ENCODE measurements at places on chromosomes 16 and 17.

GRCh38 chr17:44360144-44360533, 3.5 kb downstream of the FAM171A2 start:
- DNase-seq: no peak

DNA sequence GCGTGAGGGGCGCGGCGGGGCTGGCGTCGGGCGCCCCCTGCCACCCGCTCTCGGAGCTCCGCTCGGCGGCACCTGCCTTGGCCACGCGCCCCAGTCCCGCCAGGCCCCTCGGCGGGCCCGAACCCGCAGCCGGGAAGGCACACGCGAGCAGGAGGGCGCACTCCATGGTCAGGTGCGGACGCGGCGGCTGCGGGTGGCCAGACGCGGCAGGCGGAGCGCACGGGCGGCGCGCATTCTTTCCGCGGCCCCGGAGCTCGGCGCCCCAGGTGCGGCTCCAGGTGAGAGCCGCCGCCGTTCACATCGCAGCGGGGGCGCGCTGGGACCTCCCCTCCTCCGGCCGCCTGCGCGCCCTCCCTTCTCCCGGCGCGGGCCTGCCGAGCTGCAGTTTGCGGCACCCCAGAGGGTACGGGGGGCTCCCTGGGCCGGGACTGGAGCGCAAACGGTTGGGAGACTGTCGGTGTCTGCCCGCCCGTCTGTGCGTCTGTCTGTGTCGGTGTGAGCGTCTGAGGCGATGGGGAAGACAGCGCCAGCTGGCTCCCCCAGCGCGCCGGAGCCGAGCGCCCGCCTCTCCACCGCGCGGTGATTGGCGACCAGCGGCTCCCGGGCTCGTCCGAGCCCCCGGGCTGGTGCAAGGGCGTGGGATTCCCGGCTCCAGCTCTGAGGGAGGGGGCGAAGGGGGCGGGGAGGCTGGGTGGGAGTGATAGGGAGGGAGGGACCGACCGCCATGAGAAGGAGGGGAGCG, at the start of gene ADAMTS18:
TSS of gene ADAMTS18 (minus strand) at position 505 of the 742 bp plus-strand sequence. CDS start at position 166, 339 bp downstream.
- DNase-seq: no peak

GRCh38 chr16:85994492-85995490, 95.8 kb downstream of the IRF8 start:
- no peak for DNase-seq

GRCh38 chr17:41812381-41813151, at the start of gene FKBP10:
Gene FKBP10, plus strand, starts transcription at chr17:41813004. Its CDS starts 31 bp downstream, at chr17:41813035.
- DNase-seq: peak; percentile 96

DNA sequence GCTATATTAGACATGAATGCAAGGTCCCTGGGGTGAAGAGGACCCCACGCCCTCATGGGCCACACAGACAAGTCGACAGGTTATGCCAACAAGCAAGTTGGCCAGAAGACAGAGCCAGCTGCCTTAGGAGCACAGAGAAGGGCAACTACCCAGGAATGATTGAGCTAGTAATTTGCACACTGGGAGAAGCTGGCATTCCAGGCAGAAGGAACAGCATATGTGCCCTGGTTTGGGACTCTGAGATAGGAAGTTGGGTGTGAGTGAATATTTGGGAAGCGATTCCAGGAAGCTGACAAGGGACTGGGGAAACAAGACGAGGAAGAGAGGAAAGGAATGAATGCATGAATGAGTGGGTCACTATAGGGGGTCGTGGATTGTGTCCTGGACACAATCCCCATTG, 203.7 kb upstream of the CDH5 start:
- DNase-seq: no peak

DNA sequence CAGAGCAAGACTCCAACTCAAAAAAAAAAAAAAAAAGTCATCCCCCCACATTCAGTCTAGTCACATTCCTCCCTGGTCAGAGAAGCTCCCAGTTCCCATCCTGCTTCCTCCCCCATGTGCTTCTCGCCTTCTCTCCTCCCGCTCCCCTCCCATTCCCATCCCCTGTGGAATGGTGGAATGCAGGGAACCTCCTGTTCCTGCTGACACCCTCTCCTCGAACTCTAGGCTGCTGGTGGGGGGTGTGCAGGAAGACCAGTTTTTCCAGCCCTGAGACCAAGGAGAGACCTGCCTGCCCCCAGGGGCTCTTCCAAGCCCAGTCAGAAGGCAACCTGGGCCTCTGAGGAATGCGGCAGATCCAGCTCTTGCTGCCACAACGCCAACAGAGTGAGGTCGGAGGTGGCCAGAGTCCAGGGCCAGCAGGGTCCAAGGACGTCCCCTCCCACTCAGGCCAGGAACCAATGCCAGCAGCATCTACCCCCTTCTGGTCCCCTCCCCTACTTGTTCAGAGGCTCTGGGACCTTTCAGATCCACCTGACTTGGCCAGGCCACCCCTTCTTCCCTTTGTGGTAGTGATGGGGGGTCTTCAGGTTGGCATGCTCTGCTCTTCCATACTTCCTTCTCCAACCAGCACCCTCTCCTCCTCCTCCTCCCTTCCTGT, 39.3 kb upstream of the TAC4 start:
- DNase-seq: no peak

DNA sequence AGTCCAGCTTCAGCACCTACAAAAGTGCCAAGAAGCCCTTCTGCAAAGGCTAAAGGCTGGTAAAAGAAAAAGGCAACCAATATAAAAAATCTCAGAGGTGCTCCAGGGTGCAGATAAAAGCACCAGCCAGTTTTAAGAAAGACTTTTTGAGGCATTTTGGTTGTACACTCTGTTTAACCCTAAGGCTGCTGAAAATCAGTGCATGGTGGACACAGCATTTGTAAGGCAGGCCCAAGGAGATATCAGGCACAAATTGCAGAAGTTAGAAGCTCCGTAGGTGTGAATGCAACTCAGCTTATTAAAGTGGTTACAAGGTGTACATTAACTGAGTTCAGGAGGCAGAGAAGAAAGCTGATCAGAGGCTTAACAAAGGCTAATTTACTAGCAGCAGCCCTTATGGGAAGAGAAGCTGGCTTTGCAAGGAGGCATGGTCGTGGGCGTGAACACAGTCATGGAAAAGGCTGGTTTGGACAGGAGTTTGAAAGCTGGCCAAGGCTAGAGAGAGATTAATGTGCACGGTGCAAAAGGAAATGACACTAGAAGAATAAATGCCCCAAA, 21.1 kb downstream of the ACSM1 start:
- peak; percentile 18 for DNase-seq

DNA sequence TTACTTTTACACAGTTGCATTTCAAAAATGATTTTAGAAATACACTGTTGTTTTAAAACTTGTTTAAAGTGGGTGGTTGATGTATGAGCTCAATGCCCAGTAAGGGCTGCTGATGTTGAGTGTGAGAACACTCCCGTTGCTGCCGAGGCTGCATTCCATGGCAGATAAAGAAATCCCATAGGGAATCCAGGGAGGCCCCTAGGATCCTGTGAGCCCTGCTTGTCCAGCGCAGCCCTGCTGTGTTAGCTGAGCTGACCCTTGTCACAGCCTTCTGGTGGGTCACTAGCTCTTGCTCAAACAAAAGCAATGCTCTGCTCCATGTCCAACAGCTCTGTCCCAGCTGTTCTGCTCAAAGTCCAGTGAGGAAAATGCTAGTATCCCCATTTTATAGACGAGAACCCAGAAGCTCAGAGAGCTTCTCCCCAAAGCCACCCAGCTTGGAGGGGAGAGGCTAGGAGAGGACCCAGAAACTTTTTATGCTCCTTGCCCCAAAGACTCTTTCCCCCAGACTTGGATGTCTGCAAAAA, 18.6 kb upstream of the COL1A1 start:
- no peak for DNase-seq

- DNase-seq: no peak
Measured at GRCh38 chr17:72514891-72515290, 394.1 kb downstream of the SOX9 start.

DNA sequence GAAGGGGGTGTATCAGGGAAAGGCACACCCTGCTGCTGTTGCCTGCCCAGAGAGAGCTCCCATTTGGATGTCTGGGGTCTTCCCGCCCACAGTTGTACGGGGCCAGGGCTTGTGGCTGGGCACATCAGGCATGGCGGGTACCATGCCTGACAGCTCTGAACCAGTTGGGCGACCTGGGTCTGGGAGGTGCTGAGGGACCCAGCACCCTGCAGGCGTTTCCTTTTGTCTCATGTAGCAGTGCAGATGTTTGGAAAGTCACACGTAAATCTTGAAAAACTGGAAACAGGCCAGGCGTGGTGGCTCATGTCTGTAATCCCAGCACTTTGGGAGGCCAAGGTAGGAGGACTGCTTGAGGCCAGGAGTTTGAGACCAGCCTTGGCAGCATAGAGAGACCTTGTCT, 8.4 kb upstream of the JPT2 start:
- DNase-seq: no peak

GRCh38 chr17:4744999-4745969, 5.6 kb upstream of the CXCL16 start:
- DNase-seq: no peak

DNA sequence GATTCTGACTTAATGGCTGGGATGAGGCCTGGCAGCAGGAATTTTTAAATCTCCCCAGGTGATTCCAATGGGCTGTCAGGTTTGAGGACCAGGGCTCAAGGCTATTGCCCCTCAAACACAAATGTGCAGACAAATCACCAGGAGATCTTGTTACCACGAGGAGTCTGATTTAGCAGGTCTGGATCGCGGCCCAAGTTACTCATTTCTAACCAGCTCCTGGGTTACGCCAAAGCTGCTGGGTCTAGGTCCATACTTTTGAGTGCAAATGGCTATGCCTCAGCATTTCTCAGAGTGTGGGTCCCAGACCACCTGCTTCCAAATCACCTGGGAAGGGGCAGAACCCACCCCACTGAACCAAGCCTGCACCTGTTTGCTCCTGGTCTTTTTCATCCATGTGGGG, 33.1 kb downstream of the CNGB1 start:
- no peak for DNase-seq

DNA sequence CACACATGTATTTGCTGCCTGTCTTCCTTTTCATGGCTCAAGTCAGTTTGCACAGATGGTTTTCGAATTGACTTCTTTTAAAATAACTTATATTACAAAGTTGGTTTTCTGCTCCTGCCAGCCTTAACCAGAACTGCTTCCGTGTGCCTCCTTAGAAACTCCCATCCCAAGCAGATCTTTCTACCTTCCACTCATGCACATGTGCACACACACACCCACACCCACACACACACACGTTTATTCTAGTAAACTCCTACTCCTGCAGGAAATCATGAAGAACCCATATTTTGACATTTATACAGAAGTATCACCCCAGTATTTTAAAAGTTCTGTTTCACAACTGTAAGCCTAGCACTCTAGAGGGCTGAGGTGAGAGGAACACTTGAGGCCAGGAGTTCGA, 329.5 kb upstream of the SOX9 start:
- no peak for DNase-seq

DNA sequence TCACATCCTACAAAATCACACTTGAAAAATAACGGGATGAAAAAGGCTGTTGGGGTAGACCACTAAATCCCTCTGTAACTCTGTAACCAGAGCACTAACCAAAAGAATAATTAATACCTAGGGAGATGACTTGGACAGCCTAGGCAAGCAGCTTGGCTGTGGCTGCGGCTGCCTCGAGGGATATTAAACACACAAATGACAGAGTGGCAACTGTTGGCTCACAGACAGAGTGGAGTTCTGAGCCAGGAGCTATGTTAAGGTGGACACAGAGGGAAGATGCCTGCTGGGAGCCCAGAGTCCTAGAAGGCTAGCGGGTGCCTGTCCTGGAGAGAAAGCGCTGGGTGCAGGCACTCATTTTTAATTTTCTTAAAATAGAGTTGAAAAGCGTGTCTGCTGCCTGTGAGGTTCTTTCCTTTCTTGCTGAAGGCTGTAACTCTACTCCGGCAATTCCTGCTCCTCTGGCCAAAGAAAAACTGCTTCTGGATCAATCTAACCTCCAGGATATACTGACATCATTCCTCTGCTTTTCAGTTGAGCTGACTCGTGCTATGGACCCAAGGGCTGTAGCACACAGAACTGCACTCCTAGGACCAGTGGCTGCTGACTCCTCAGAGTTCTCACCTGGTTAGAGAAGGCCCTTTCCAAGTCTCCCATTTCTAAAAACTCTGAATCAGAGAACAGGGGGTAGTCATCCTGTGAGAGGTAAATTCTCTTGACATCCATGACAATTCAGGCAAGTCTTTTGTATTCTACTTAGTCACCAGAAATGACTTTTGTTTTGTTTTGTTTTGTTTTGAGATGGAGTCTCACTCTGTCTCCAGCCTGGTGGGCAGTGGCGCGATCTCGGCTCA, 147.9 kb downstream of the STX8 start:
- no peak for DNase-seq

DNA sequence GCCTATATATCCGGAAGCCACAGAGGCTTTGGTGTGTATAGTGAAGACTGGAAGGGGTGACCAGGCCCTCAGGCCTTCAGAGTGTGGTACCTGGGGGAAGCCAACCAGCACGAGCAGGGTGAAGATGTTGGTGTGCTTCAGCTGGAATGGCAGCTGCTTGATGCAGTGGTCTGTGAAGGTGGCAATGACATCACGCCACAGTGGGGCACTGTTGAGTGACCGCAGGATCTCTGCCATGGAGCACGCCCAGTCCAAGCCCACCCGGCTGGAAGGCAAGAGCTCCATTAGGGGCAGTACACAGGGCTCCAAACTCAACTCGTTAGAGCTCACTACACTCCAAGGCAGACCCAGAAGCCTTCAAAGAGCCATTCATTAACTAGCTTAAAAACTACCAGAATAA, 68.5 kb upstream of the ATP2A3 start:
- DNase-seq: no peak

DNA sequence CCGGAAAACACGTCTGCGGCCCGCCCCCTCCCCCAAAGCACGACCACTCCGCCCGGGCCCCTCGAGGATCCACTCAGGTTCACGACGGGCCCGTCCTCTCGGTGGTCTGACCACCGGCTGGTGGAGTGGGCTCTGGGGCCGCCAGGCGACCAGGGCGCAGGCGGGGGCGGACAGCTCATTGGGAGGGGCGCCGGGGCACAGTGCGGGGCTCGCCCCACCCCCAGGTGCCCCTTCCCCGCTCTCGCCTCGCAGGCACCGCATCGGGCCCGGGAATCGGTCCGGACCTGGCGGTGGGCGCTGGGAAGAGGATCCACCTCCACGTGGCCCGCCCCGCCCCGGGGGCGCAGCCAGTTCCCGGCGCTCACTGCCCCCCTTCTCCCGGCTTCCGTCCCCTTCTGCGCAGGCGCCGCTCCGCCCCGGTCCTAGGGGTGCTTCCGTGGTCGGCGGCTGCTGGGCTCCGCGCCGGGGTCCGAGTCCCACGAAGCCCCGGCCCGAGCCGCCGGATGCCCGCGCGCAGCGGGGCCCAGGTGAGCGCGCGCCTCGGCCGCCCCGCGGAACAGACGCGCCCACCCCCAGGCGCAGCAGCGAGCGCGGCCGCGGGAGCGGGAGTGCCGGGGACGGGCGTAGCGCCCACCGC, at the start of gene MPG:
TSS of gene MPG (plus strand) at position 419 of the 637 bp plus-strand sequence. CDS start at position 504, 85 bp downstream.
- peak; percentile 91 for DNase-seq

GRCh38 chr16:24701521-24701951, 27.9 kb upstream of the TNRC6A start:
- no peak for DNase-seq

- no peak for DNase-seq
Measured at GRCh38 chr16:28495098-28495793, 803 bp downstream of the APOBR start.

- no peak for DNase-seq
Measured at GRCh38 chr16:75996491-75996890, 270.2 kb upstream of the CPHXL start.

DNA sequence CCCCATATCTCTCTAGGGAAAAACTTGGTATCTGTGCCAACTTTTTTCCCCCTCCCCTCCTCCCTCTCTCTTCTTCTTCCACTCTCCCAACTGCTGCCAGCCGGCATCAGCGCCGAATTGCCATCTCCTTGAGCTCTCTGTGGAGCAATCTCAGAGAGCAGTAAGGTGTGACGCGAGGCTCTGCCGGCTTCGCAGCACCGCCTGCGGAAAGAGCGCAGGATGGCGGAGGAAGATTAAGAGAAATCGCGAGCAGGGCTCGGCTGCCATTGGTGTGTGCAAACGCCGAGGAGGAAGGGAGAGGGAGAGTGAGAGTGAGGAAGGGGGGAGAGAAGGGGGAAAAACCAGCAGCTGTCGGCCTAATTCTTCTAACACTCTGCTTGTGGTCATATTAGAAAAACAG, 44.2 kb downstream of the NEUROD2 start:
- no peak for DNase-seq

All from HAP-1 (cell line).